ENCODE measurements at places on chromosomes 3 and 15.

DNA sequence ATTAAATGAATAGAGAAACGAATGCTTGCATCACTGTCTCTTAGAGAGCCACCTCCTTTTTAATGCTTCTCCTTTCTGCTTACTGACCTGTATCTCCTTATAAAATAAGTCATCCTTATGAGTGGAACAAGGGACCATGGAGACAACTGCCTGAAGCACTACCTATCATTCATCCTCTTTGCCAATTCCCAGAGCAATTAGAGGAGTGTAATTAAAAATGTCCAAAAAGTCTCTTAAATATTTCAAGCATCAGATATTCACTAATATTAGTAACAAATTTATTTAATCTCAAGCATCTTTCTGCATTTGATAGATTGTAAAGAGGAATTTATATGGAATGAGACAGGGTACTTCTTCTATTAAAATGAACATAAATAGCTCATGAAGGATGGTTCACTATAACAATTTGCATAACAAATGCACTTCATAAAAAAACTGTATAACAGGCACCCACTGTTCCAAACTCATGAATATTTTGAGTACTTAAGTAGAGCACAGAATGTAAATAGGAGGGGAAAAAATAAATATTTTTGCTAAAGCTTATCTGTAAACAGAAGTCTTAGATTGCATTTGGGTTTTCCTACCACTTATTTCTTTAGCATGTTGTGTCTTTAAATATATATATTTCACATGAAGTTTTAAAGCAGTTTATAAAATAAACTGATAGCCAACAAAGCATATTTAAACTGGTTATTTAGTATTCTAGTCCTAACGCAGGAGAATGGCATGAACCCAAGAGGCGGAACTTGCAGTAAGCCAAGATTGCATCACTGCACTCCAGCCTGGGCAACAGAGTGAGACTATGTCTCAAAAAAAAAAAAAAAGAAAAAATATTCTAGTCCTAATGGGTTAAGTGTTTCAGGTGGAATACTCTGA, 269.3 kb downstream of the TBL1XR1 start:
- DNase-seq: no peak

DNA sequence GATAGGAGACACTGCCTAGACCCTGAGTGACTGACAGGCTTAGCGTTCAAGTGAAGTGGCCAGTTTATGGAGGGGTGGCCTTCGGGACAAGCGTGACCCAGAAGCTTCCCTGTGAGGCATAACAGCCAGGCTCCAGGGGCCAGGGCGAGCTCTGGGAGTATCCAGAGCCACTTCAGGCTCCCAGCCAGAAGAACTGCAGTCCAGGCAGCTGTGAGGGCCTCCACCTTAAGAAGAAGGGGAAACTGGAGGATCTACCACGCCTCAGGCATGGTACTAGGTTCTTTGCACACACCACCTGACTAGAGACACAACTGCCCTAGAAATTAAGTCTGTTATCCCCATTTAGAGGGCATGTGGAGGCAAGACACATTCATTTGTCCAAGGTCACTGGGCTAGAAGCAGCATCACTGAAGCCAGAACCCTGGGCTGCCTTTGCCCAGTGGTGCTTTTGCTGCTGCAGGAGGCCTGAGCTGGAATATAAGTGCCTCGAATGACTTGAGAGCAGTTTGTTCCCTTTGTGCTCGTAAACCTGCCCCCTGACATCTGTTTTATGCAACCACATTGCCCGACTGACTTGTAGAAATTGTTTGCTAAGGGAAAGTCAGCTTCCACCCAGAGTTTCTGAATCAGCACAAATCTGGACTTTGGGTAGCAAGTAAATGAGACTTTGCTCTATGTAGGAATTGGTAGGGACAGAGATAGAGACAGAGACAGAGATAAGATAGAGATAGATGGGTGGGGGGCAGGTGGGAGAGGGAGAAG, 23.3 kb downstream of the RASGRF1 start:
- DNase-seq: no peak

- no peak for DNase-seq
Measured at GRCh38 chr3:99957151-99957796, 139.6 kb downstream of the CMSS1 start.

DNA sequence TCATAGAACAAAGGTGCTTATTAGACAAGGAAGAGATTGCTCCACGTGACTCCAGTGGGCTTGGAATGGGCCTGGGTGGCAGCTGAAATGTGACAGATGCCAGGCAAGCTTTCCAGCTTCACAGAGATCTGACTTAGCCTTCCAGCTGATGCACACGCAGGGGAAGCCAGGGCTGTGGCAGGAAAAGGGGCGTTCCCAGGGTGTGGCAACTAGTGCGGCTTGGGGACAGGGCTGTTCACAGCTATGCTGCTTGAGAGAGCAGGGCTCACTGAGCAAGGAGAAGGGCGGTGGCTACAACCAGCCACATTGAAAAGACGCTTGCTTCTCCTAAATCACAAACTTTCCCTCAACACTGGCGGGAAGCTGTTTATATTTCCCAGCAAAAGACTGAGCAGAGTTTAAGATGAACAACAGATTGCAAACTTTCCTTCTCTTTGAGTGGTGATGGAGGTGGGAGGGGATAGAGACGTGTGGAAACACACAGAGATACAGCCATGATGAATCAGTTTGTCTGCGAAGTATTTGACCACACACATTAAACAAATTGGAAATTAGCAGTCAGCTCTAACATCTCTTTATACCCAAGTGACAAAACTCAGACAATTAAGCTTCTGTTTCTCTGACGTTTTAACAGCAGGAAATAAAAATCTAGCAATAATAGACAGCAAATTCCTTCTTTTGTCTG, 127.5 kb downstream of the BDH1 start:
- peak; percentile 47 for DNase-seq

GRCh38 chr3:189170559-189170958, 1.2 kb upstream of the TPRG1 start:
- no peak for DNase-seq

- no peak for DNase-seq
Measured at GRCh38 chr3:2950159-2950558, 160.0 kb downstream of the IL5RA start.

DNA sequence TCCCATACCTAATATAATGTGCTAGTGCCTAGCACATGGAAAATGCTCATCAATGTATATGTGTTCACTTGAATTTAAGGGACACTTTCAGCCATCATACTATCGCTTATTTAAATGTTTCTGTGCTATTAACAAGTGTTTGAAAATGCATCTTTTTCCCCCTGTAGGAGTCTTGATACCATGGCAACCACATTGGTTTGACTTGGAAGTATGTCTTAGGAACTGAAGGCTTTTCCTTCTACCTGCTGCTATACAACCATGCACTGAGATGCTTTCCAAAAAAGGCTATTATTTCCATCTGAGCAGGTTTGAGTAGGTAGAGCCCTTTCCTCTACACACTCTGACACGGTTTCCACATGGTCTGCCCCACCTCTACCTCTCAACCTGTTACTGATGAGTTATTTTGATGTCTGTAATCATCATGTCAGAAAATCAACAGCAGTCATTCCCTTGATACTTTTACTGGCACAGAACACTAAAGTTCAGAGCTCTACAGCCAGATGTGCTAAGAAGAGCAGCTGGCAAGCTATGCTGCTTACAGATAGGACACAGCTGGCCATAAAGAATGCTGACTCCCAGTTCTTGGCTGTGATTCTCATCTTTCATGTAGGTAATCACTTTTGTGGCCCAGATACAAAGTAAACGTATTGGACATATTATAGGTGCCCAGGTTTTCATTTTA, 59.3 kb downstream of the RYR3 start:
- no peak for DNase-seq

GRCh38 chr3:100526613-100527346, 34.4 kb downstream of the TMEM45A start:
- no peak for DNase-seq

Measured in activated CD4-positive, alpha-beta T cell treated with anti-CD3 and anti-CD28 coated beads, Interleukin-2, Interleukin-4, amounts not matched to agents 100 ng/mL and 50 ng/mL, durations not matched to agents 16 hours and 8 hours (primary cell).